ENCODE measurements at places on chromosomes 12 and 14.

GRCh38 chr12:30748147-30748546, 6.6 kb downstream of the CAPRIN2 start:
- DNase-seq = no peak

DNA sequence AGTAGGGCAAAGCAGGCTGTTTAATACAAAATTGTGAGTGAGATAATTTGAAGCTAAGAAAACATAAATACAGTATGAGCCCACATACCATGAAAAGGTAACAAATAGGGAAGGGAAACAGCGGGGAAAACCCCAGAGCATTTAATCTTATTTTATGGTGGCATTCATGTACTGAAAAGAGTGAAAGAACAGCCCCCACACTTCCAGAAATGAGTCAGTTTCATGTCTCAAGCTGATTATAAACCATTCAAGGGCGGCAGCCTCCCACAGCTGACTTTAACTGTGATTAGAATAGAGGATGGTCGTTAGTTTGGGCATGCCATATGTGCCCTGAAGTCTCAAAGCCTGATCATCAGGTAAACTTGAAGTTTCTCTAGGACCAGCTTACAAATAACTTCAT, 64.5 kb downstream of the FOXG1 start:
- no peak for DNase-seq

- no peak for DNase-seq
Measured at GRCh38 chr14:23140371-23140770, 21.3 kb upstream of the CEBPE start.

DNA sequence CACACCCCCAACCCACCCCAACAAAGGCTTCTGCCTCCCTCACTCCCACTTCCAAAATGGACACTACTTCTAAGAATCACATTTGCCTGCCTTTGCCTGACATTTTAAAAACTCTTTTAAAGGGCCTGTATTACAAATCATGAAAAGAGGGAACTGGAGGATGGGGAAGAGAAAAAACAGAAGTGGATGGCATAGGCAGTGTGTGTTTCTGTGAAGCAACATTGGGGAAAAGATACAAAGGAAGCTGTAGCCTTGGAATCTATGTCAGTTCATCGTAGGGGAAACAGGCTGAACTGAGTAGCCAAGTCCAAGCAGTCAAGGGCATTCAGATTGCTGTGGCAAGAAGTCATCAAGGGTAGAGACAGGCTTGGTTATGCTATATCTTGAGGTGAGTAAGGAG, 273.9 kb downstream of the BTG1 start:
- DNase-seq = no peak

GRCh38 chr12:65300679-65301349, 22.3 kb downstream of the MSRB3 start:
- no peak for DNase-seq

GRCh38 chr12:68065687-68066086, 76.4 kb downstream of the IFNG-AS1 start:
- no peak for DNase-seq

GRCh38 chr12:103571286-103571685, 15.8 kb upstream of the STAB2 start:
- no peak for DNase-seq
